ENCODE measurements at places on chromosomes 6 and 20.

DNA sequence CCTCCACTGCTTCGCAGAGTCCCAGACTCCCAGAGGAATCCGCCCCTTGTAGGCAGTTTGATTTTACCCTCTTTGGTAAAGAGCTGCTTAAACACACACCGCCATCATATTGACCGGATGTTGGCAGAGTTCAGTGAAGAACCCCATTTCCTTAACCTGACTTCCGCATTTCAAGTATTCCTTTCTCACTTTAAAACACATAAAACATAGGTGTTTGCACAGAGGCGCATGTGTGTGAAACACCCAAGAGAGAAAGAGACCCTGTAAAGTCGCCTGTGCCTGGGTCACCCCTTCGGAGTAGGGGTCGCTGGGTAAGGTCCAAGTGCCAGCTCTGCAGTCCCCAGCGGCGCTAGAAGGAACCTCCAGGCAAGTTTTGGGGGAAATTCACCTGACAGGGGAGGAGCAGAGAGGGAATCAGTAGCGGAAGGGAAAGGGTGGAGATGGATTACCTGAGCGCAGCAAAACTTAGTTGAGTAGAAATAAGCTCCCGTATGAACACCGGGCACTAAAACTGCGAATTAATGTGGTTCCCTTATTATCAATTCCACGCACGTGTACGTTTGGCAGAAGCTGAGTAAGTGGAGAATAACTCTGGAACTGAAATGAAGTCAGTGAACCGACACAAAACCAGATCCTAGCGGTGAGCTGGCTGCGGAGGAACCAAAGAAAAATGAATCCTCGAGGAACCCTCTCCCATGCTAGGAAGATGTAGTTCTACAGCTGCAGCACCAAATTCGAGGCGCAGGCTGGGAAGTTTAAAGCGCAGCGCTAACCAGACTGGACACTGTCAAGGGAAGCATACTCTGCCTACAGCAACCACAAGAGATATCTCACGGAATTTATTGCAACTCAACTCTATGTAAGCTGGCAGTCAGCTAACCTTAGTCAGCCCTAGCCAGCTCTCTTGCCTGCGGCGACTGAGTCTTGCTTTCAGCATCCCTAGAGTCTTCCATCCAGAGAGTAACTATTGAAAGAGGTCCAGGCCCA, 3.5 kb upstream of the HTR1B start:
- DNase-seq = no peak

GRCh38 chr6:4437342-4437741, 302.0 kb upstream of the ECI2 start:
- no peak for DNase-seq

DNA sequence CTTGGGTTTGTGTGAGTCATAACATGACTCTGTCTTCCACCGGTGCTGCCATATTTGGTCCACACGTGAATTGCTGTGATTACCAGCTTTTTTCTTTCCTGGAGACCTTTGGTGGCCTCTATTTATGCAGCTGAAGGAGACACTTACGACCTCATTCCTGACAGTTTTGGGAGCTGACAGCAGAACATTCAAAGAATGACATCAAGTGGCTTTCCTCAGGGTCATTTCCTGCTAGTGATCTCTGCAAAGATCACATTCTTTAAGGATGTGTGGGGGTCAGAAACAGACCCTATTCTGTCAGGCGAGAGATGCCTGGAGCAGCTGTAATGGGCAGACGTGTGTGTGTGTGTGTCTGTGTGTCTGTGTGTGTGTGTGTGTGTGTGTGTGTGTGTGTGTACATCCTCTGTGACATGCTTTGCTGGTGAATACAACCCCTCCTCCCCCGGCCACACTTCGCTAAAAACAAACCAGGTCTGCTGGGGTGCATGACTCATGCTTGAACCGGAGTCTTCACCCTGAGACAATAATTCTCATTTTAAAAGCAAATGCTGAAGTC, 115.6 kb downstream of the TMEM170B start:
- no peak for DNase-seq

GRCh38 chr6:56659721-56660380, 17.2 kb upstream of the DST start:
- no peak for DNase-seq

GRCh38 chr20:61939691-61940360, 125.9 kb downstream of the TAF4 start:
- no peak for DNase-seq

GRCh38 chr6:143937668-143937970, 70.4 kb downstream of the PLAGL1 start:
- no peak for DNase-seq

DNA sequence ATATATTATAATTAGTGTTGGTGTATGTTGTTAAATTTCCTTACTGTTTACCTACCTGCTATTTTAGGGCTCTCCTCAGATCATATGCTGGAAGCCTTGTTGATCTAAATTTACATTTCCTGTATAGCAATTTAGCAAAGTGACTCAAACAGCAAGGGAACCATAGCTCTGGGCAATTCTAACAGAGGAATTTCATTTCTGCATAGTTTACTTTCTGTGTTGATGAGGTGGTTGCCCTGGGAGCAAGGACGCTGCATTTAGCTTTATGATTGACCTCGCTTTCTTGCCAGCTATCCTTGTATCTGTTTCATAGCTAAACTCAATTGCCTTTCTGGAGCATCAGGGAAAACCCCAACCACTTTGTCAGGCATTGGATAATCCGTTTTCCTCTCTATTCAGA, 810.8 kb downstream of the GRIK2 start:
- DNase-seq = no peak

GRCh38 chr6:1784422-1784884, 174.7 kb downstream of the FOXC1 start:
- DNase-seq = no peak

- DNase-seq = no peak
Observed at GRCh38 chr6:19839788-19840187, 2.6 kb downstream of the ID4 start.

DNA sequence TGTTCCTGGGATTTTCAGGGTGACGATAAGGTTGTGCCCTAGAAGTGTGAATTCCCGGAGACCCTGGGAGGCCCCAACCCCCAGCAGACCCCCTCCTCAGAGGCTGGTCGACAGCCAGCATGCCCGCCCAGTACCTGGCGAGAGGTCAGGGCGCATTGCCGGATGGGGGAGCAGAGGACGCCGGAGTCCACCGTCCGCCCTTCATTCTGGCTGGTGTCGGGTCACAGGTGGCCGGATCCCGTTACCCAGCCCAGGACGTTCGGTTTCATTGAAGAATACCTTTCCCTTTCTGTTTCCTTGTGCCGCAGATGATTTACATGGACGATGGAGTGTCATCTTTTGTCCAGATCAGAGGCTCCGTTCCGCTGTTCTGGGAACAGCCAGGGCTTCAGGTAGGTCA, 61.3 kb downstream of the SYNJ2 start:
- DNase-seq = no peak

DNA sequence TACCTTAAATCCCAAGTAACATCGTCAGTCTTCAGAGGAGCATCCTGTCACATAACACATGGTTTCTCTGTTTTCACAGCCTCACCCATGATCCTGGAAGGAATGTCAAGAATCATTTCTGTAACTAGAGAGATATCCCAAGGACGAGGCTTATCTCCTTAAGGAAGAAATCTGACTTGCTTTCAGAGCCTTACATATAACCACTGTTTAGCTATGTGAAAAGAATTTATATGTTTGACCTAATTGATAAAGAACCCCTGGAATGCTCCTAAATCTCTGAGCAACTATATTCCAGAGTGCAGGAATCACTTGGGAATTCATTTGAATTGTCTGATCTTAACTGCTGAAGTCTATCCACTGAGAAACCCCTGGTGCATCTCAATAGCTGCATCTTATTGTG, 243.1 kb downstream of the ALDH8A1 start:
- DNase-seq = no peak

DNA sequence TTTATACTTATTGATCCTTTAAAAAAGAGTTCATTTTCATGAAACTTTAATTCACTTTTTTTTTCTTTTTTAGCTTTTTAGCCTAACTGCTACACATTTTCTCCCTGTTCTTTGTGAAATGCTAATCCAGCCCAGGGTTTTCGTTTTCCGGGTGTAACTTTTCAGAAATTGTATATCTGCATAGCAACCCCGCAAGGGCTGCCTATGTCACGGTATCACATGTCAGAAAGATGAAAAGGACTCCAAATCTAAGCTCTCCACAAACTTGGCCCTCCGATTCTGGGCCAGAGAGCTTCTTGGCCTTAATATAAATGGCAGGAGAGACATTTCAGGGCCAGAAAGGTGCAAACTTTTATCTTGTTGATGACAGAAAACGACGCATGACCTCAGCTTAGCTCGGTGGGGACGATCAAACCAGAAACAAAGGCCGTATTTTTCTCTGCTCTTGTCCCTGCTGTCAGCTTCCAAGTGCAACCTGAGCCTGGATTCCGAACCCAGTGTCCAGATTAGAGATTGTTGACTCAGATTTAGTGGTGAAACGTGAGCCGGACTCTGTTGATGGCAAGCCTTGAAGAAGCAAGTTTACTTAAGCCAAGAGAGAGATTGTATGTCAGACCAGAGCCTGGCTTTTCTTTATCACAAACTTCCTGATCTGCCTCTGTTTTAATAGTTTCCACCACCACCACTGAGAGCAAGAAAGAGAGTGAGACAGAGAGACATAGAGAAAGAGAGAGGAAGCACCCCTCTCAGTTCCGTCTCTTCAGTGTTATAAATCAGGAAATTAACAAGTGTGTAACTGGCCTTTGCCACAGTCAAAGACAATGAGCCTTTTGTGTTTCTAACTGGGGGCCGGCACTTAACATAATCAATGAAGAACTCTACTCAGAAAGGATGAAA, 157.8 kb downstream of the SCML4 start:
- DNase-seq = no peak

GRCh38 chr6:74969591-74970267, 236.1 kb downstream of the COL12A1 start:
- DNase-seq = no peak

DNA sequence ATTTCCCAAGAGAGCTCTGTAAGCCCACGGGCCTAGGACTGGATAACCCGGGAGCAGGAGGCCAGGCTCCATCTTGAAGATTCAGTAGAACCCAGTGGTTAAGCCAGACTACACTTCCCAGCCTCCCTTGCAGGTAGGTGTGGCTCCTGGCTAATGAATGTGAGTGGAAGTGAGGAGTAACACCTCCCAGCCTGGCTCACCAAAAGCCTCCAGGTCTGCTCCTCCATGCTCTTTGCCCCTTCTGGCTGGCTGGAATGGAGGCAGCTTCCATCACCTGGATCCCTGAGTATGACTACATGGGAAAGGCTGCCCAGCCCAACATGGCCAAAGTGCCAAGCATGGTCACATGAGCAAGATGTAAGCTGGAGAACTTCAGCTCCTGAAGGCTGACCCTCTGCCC, 9.7 kb downstream of the LRRN4 start:
- no peak for DNase-seq

DNA sequence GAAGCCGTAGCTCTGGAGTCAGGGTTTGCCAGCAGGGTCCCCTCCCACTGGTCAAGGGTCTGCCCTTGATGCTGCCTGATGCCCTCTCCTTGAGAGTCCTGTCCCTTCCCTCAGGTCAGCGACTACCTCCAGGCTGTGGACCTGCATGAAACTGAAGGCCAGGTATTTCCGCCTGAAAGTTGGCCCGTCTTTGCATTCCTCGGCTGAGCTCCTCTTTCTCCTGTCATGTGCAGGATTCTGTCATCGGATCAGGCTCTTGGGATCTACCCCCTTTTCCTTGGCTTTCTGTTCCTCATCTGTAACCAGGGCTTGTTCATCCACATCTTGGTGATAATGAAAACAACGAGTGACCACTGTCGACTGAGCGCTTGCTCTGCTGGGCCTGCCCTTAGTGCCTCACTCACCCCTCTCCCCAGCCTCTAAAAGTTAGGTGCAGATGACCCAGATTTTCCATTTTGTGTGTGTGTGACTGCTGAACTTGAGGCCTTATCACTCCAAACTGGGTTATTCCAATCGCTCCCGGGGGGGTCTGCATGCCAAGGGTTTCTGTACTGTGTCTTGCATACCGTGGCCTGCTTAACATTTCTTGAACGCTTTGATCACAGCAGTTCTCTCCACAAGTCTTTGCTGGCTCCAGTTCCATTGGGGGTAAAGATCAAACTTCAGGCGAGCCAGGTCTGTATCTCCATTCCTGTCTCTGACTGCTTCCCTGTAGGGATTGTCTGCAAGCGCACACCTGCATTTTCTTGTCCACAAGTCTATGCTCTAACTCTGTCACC, 81.6 kb downstream of the DTD1 start:
- DNase-seq = no peak

DNA sequence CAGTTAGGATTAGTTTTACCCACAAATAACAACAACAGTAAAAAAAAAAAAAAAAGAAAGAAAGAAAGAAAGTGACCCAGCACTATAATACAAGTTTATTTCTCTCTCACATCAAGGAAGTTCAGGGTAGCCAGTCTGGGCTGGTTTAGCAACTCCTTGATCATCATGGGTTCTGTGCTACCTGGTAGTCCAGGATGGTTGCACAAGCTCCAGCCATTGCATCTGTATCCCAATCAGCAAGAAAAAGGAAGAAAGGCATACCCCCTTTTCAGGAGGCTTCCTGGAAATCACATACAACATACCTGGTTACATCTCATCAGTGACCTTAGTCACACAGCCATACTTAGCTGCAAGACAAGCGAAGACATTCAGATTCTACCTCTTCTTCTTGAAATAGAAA, 128.5 kb downstream of the MTHFD1L start:
- no peak for DNase-seq

GRCh38 chr6:154154389-154154967, 115.4 kb downstream of the OPRM1 start:
- DNase-seq = peak; percentile 44

- DNase-seq = no peak
Observed at GRCh38 chr20:25608774-25609173, 15.0 kb downstream of the NANP start.

DNA sequence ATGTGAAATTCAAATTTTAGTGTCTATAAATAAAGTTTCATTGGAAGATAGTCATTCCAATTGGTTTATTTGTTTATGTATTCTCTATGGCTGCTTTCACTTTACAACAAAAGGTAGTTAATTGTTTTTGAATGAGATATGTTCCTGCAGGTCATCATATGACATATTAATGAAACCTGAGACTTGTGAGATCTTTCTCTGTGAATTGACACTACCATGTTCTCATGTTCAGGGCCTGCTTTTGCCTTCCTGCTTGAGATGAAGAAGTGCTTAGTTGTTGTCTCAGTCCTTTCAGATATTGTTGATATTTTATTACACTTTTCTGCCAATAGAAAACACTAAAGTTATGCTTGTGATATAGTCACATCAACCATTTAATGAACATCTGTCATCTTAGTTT, 132.5 kb downstream of the UTRN start:
- no peak for DNase-seq

Measured in left renal cortex interstitium (tissue), 4 donors.